ENCODE measurements at places on chromosomes 12 and 14. TPM values are rescaled to one million over a fixed set of nuclear protein-coding genes. Genes with fewer than 3 reads are reported as not detected.

The CHGA gene
- not detected for total RNA-seq

The ASCL1 gene
- total RNA-seq, result not detected

The IQSEC3 gene
- 0.19 TPM for total RNA-seq

The KRT6C gene
- total RNA-seq, result not detected

The HOXC4 gene
- 4.1 TPM for total RNA-seq

The BCL11B gene
- total RNA-seq, result 0.05 TPM

The NGDN gene
- 55.0 TPM for total RNA-seq

The KIF5A gene
- total RNA-seq, result 0.05 TPM

The KERA gene
- not detected for total RNA-seq

The TSHR gene
- total RNA-seq, result not detected

The UNC119B gene
- 39.1 TPM for total RNA-seq
